Natural killer cell treated with Interleukin-12 subunit alpha and Interleukin-12 subunit beta and Interleukin-15 and Interleukin-18, amount 100 ng/mL, for 72 hours (primary cell): ENCODE measurements at places on chromosomes 7 and 10. TPM values are rescaled to one million over a fixed set of nuclear protein-coding genes. Genes with fewer than 3 reads are reported as not detected.
A peak's percentile ranks its signal among the peaks of the same experiment; 100 is the strongest.

GRCh38 chr10:70480239-70480861, 1.8 kb downstream of the PALD1 start:
- H3K27ac ChIP-seq: no peak overlapping the region
- H3K36me3 ChIP-seq: no peaks in the 10 kb centered on the region
- DNase-seq: no peak

DNA sequence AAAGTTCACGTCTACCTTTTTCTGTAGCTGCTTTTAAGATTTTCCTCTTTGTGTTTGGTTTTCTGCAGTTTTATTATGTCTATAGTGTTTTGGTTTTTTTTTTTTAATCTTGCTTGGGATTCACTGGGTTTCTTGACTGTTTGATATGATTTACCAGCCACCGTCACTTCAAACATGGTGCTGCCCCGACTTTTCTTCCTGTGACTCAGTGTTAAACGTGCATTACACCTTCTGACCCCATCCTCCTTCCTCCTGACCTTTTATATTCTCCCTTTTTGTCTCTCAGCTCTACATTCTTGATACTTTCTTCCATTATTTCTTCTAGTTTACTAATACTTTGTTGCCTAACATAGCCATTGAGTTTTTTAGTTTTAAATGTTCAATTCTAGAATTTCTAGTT, 61.5 kb downstream of the GNA12 start:
- H3K27me3 ChIP-seq: no peaks in the 10 kb centered on the region
- H3K36me3 ChIP-seq: no peaks in the 10 kb centered on the region
- peak overlapping the region; percentile 46 for H3K4me3 ChIP-seq
- H3K4me1 ChIP-seq: peaks cover 14% of the 10 kb centered on the region
- DNase-seq: no peak
- peak overlapping the region; percentile 54 for H3K27ac ChIP-seq

DNA sequence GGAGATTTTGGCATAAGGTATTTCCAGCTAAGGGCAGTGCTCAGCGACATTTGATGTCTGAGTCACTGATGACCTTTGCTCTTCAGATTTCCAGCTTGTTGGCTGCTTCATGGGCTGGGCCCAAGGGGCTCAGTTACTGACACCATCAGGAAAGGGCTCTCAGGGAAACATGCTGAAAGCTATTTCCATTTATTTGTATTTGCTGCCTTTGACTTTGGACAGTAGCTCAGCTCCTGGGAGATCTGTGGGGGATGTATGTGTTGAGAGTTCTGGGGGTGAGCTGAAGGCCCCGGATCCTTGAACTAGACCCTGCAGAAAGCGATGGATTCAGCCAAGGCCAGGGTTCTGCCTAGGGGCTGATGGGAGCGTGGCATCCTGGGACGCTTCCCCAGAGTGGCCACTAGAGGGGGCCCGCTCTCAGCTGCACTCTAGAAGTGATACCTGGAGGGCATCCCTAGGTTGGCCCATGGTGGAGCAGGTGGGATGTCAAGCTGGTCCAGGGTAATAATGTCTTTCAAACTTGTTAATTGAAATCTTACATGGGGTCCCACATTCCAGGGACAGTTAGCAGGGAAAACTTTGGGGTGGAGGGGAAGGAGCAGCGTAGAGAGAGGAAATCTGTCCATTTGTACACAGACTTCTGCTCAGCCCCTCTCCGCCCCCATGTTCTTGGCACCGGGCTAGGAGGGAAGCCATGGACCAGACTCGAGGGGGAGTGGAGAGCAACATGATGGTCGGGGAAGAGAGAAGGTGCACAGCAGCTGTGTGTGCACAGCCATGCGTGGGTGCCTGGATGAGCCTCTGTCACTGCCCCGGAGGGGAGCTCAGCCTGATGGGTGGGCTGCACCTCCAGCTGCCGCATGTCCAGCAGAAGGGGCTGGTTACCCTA, 3.0 kb upstream of the BTBD16 start:
- H3K36me3 ChIP-seq: peaks cover 5% of the 10 kb centered on the region
- no peak overlapping the region for H3K27ac ChIP-seq
- no peaks in the 10 kb centered on the region for H3K4me1 ChIP-seq
- peaks cover 18% of the 10 kb centered on the region for H3K27me3 ChIP-seq
- DNase-seq: peak; percentile 67

- H3K27me3 ChIP-seq: no peaks in the 10 kb centered on the region
- H3K4me1 ChIP-seq: peaks cover 41% of the 10 kb centered on the region
- DNase-seq: no peak
Observed at GRCh38 chr7:8065356-8065813, 96.8 kb downstream of the GLCCI1 start.

- no peaks in the 10 kb centered on the region for H3K4me1 ChIP-seq
- no peak for DNase-seq
- H3K36me3 ChIP-seq: no peaks in the 10 kb centered on the region
Observed at GRCh38 chr10:50805981-50806622, 66.4 kb downstream of the ASAH2B start.

DNA sequence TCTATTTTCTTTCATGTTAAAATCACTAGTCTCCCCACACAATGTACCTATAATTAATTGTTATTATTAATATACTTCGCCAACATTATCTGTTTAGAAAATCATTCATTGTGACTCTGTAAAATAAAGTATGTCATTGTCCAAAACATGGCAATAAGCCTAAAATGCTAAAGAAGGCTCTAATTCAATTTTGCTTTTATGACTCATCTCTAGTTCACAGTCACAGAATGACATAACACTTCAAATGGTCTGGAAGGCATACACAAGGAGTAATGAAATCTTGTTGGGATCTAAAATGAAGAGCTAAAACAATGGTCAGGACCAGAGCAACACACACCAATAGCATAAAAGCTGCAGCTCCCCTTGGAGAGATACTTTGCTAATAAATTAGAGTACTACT, 505.8 kb downstream of the GPAM start:
- H3K4me1 ChIP-seq: no peaks in the 10 kb centered on the region
- H3K36me3 ChIP-seq: no peaks in the 10 kb centered on the region
- H3K27me3 ChIP-seq: no peaks in the 10 kb centered on the region
- no peak for DNase-seq
- no peak overlapping the region for H3K4me3 ChIP-seq

- no peak for DNase-seq
- H3K4me3 ChIP-seq: no peak overlapping the region
- H3K27ac ChIP-seq: no peak overlapping the region
- no peaks in the 10 kb centered on the region for H3K27me3 ChIP-seq
Observed at GRCh38 chr7:151648429-151648828, 128.7 kb upstream of the RHEB start.

GRCh38 chr7:107860279-107860961, 30.6 kb upstream of the DLD start:
- no peak overlapping the region for H3K27ac ChIP-seq
- DNase-seq: no peak
- H3K4me1 ChIP-seq: peaks cover 24% of the 10 kb centered on the region
- no peak overlapping the region for H3K4me3 ChIP-seq
- H3K36me3 ChIP-seq: no peaks in the 10 kb centered on the region

- peaks cover 23% of the 10 kb centered on the region for H3K36me3 ChIP-seq
- H3K27me3 ChIP-seq: no peaks in the 10 kb centered on the region
- H3K4me3 ChIP-seq: no peak overlapping the region
- H3K4me1 ChIP-seq: no peaks in the 10 kb centered on the region
Observed at GRCh38 chr10:7998831-7999230, 55.7 kb upstream of the GATA3 start.

GRCh38 chr10:3312403-3312940, 139.9 kb upstream of the PITRM1 start:
- no peaks in the 10 kb centered on the region for H3K36me3 ChIP-seq
- peaks cover 33% of the 10 kb centered on the region for H3K27me3 ChIP-seq
- H3K4me3 ChIP-seq: no peak overlapping the region

GRCh38 chr10:48252354-48252650, 22.2 kb downstream of the FRMPD2 start:
- no peak overlapping the region for H3K4me3 ChIP-seq
- H3K27me3 ChIP-seq: peaks cover 15% of the 10 kb centered on the region
- no peaks in the 10 kb centered on the region for H3K36me3 ChIP-seq
- no peak for DNase-seq

- H3K27me3 ChIP-seq: peaks cover 11% of the 10 kb centered on the region
- H3K36me3 ChIP-seq: no peaks in the 10 kb centered on the region
- peaks cover 10% of the 10 kb centered on the region for H3K4me1 ChIP-seq
- DNase-seq: no peak
- H3K27ac ChIP-seq: no peak overlapping the region
Observed at GRCh38 chr7:25026156-25026555, 46.2 kb upstream of the OSBPL3 start.

DNA sequence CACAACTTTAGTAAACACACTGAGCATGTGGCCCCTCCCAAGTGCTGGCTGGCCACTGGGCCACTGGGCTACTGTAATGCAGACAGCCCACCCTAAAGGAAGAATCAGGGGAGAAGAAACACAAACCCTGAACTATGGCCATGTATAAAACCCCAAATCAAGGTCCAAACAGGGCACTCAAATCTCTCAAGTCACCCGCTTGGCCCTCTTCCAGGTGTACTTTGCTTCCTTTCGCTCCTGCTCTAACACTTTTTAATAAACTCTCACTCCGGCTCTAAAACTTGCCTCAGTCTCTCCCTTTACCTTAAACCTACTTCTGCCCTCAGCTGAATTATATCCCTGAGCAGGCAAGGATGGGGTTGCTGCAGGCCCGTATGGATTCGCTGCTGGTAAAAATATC, 72.6 kb downstream of the TPK1 start:
- no peaks in the 10 kb centered on the region for H3K36me3 ChIP-seq
- no peaks in the 10 kb centered on the region for H3K27me3 ChIP-seq
- no peaks in the 10 kb centered on the region for H3K4me1 ChIP-seq

- no peak overlapping the region for H3K4me3 ChIP-seq
- H3K4me1 ChIP-seq: no peaks in the 10 kb centered on the region
- DNase-seq: no peak
- H3K27ac ChIP-seq: no peak overlapping the region
Observed at GRCh38 chr7:121623130-121623872, 227.2 kb upstream of the FAM3C start.

- DNase-seq: no peak
- H3K27ac ChIP-seq: no peak overlapping the region
Observed at GRCh38 chr7:25792586-25792985, 359.4 kb upstream of the NFE2L3 start.

TAS2R4 gene
- total RNA-seq: 0.69 TPM

TSPAN13 gene
- total RNA-seq: 3.0 TPM

PFKFB3 gene
- 190 TPM for total RNA-seq

CALML3 gene
- not detected for total RNA-seq
